B cell (primary cell): ENCODE measurements at places on chromosomes 7 and 10.

GRCh38 chr7:105304040-105304895, 84.5 kb downstream of the SRPK2 start:
- no peak for DNase-seq

- DNase-seq: no peak
Measured at GRCh38 chr7:136078630-136079029, 101.5 kb upstream of the MTPN start.

DNA sequence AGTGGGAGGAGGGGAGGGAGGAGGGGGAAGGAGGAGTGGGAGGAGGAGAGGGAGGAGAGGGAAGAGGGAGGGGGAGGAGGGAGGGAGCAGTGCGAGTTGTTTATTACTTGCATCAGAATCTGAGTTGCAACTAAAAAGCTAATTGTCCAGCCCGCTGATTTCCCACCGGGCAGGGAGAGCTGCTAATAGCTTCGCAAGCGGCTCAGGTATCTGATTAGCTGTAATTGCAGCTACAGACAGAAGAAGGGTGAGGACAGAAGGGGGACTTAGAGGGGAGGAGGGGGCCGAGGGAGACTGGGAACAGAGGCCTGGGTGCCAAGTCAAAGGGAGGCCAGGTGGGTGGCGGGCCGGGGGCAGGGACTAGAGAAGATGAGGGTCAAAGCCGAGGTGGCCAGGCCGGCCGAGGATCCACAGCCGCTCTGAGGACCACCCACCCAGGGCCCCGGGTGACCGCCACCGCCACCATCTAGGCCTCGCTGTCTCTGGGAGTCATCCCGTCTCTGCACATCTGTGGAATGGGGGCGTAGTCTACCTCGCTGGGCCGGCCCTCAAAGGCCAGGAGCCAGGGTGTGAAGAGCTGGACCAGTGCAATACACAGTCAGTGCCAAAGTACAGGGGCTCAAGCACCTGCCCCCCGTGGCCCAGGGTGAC, 54.2 kb downstream of the MICALL2 start:
- DNase-seq: no peak

DNA sequence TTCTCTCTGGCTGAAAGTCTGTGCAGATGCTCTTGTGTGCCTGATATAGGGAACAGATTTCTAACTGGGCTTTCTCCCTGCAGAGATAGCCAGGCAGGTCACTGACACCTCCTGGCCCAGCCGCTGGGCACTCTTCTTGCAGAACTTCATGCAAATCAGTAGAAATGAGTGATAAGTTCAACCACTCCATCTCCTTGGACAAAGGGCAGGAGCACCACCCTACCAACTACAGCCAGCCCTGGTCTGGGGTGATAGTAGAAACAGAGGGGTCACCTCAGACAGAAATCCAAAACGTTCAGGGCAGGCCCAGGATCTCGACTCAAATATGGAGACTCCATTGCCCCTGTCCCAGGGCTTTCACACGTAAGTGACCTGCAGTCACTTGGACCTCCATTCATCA, 917.8 kb upstream of the ZNF722 start:
- DNase-seq: no peak

- no peak for DNase-seq
Measured at GRCh38 chr10:94251568-94251967, 111.2 kb downstream of the NOC3L start.

DNA sequence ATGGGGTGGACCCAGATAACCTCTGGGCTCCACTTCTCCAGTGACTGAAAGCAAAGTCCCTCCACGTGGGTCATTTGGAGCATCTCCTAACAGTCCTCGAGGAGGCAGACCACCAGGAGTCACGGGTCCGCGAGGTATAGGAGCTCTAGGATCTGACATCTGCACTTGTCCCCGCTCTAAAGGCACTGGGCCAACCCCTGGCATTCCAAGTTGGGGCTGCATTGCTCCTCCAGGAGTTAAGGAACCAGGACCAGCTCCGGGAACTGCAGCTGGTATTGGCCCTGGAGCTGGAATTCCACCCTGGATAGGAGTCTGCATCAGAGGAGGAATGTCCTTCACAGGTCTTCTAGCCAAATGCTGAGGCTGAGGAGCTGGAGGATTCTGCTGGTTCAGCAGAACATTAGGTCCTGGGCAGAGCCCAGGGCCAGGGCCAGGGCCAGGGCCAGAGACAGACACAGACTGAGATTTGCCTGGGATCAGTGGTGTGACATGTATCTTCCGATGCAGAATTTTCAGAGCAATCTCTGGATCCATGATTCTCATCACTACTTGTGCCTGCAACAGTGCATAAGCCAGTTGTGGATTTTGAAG, 827 bp downstream of the CSTF2T start:
- peak; percentile 11 for DNase-seq

DNA sequence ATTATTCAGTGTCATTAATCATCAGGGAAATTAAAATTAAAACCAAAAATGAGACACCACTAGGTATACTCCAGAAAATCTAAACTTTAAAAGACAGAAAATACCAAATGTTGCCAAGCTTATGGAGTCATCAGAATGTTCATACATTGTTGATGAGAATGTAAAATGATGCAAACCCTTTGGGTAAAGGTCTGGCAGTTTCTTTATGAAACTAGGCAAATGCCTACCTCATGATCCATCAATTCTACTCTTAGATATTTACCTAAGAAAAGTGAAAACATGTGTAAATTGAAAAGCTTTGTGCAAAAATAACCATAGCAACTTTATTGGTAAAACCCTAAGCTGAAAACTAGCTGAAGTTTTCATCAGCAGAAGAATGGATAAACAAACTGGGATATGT, 329.5 kb upstream of the MEOX2 start:
- DNase-seq: no peak

DNA sequence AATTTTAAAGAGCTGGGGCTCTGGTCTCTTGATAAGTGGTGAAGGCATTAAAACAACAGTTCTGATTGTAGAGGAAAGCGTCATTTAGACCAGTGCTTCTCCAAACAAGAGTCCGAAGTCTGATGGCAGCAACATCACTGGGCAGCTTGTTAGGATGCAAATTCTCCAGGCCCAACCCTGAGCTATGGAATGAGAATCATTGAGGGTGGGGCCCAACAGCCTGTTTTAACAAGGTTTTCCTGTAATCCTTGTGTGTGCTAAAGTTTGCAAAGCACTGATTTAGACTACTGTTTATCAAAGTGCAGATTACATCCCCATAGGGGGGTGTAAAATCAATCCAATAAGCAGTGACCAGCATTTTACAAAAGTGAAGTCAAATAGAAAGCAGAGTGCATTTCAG, 2.6 kb upstream of the ZNRF2 start:
- DNase-seq: no peak

DNA sequence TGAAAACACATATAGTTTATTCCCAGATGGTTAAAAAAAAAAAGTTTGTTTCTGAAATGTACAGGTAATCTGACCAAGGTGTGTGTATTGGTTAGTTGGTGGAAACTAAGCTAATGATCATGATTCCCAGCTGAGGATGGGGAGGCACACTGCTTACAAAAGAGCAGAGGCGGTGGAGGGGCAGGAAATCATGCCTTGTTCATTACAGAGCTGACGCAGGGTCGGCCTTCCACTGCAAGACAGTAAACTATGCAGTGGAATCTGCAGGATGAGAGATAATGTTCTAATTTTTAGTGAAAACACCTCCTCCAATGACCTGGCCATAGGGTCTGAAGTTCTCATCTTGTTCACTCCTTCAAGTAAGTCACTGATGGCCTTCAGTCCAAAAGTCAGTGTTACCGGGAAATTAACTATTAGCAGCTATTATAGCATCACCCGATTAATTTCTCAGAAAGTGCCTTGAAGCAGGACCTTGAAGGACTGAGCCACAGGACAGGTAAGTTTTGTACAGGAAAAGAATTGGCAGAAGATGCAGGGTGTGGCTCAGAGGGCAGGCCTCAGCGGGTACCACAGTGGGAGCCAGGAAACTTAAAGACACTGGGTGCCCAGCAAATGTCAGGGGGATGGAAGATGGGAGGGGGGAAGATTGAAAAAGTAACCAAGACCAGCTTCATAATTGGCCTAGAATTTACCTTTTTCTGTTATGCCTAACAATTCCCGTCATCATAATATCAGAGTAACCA, 36.0 kb downstream of the MYOF start:
- DNase-seq: no peak

- DNase-seq: no peak
Measured at GRCh38 chr10:90947030-90947960, 26.4 kb upstream of the ANKRD1 start.

- no peak for DNase-seq
Measured at GRCh38 chr7:16587790-16588189, 57.8 kb downstream of the ANKMY2 start.

- DNase-seq: no peak
Measured at GRCh38 chr10:84907461-84908009, 579.1 kb downstream of the CCSER2 start.

- DNase-seq: no peak
Measured at GRCh38 chr7:151893405-151893923, 16.5 kb upstream of the PRKAG2 start.

DNA sequence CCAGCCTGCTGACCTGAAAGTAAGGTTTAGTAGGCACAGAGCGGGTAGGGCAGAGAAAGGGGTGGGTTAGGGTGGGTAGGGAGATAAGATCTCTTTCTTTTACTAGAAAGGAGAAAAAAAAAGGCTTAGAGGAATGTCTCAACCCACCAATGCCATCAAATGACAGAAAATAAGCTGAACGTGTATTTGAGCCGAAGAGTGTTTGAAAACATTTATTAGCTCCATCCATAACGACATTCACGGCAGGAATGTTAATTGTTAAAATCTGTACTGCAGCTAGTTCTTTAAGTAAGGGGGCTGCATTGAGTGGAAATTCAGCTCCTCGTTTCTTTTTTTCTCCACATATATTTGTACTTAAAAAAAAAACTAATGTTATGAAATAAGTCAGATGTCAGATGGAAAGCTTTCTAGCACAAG, 63.7 kb upstream of the ARID5B start:
- DNase-seq: no peak

DNA sequence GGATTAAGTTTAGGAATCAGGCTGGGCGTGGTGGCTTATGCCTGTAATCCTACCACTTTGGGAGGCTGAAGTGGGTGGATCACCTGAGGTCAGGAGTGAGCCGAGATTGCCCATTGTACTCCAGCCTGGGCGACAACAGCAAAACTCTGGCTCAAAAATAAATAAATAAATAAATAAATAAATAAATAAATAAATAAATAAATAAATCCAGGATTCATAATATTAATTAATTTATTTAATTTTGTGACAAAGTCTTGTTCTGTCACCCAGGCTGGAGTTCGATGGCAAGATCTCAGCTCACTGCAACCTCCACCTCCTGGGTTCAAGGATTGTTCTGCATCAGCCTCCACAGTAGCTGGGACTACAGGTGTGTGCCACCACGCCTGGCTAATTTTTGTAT, 4.2 kb downstream of the SUGCT start:
- DNase-seq: no peak

GRCh38 chr10:3117486-3117885, 50.1 kb downstream of the PFKP start:
- no peak for DNase-seq

DNA sequence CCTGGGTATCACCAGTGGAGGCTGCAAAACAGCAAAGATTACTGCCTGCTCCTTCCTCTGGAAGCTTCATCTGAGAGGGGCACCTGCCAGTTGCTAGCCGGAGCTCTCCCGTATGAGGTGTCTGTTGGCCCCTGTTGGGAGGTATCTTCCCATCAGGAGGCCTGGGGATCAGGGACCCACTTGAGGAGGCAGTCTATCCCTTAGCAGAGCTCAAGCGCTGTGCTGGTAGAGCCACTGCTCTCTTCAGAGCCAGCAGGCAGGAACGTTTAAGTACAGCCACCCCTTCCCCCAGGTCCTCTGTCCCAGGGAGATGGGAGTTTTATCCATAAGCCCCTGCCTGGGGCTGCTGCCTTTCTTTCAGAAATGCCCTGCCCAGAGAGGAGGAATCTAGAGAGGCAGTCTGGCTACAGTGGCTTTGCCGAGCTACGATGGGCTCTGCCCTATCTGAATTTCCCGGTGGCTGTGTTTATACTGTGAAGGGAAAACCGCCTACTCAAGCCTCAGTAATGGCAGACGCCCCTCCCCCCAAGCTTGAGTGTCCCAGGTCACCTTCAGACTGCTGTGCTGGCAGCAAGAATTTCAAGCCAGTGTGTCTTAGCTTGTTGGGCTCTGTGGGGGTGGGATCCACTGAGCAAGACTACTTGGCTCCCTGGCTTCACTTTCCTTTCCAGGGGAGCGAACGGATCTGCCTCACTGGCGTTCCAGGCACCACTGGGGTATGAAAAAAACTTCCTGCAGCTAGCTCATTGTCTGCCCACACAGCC, 19.6 kb downstream of the SEMA3E start:
- no peak for DNase-seq

GRCh38 chr7:106807474-106807873, 57.6 kb upstream of the PIK3CG start:
- no peak for DNase-seq

GRCh38 chr10:91653219-91653870, 20.5 kb upstream of the PPP1R3C start:
- no peak for DNase-seq

DNA sequence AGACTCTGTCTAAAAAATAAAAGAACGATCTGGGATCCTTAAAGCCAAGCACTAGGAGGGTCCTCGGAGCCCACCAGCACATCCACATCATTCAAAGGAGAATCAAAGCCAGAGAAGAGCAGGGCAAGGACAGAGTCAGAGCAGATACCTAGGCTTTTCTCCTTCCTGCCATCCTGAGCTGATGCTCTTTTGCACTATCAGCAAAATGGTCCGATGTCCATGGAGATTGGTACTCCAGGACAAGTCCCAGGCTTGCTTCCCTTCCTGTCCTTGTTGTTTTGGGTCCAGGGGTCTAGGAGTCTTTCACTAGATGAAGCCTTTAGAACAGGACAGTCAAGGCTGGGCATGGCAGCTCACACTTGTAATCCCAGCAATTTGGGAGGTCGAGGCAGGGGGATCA, 58.0 kb upstream of the ELN start:
- DNase-seq: no peak

GRCh38 chr10:47307381-47307780, 7.4 kb downstream of the GDF10 start:
- DNase-seq: no peak

DNA sequence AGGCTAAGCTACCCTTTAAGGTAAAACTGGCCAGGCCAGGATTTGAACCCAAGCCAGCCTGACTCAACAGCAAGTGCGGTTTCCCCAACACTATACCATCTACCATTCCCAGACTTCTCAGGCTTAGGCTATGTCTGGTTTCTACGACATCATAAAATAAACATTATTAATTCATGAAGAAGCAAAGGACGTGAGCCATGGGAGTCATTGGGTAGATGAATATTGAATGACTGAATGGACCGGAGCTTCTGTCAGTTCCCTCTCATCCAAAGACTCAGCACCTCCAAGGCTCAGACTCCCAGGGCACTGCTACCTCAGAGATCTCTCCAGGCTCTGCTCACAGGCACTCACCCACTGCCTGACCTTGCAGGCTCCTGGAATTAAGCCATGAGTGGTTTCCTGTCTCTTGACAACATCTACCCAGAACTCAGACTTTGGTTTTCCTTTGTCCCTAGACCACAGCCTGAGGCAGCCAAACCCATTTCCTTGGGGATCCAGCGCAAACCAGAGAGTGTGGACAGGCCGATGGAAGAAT, 64.6 kb upstream of the STEAP1B start:
- DNase-seq: no peak
